ENCODE measurements at places on chromosomes 5 and 9. TPM values are rescaled to one million over a fixed set of nuclear protein-coding genes. Genes with fewer than 3 reads are reported as not detected.

- H3K27me3 ChIP-seq = peaks cover 68% of the 10 kb centered on the region
- H3K27ac ChIP-seq = no peak overlapping the region
- no peaks in the 10 kb centered on the region for H3K4me1 ChIP-seq
Observed at GRCh38 chr5:175796536-175797499, 74.6 kb upstream of the CPLX2 start.

GRCh38 chr5:111859533-111860270 lies 102.7 kb upstream of the NREP start:
- no peak for DNase-seq
- no peaks in the 10 kb centered on the region for H3K4me1 ChIP-seq
- H3K4me3 ChIP-seq = no peak overlapping the region
- H3K27me3 ChIP-seq = no peaks in the 10 kb centered on the region
- no peak overlapping the region for H3K27ac ChIP-seq
- no peaks in the 10 kb centered on the region for H3K36me3 ChIP-seq

DNA sequence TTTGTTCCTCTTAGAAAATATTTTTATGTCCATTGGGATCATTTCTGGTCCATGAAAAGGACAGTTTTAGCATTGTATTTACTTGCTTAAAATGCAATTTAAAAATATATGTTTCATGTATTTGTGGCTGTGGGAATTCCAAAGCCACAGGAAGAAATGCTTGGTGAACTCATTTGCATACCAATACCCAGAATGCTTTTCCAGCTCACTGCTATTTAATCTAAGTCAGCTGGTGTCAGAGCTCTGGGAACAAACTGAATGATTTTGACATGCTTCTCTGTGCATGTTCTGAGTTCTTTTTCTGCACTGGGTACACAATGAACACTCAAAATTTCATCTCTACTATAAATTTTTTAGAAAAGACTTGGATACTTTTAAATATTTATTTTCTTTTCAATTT lies 482.8 kb upstream of the ARRDC3 start:
- no peak for DNase-seq
- no peaks in the 10 kb centered on the region for H3K36me3 ChIP-seq
- no peak overlapping the region for H3K27ac ChIP-seq
- H3K4me3 ChIP-seq = no peak overlapping the region
- no peaks in the 10 kb centered on the region for H3K4me1 ChIP-seq

- H3K36me3 ChIP-seq = no peaks in the 10 kb centered on the region
- peak overlapping the region; percentile 70 for H3K4me3 ChIP-seq
- peaks cover 5% of the 10 kb centered on the region for H3K4me1 ChIP-seq
- peak; percentile 26 for DNase-seq
Observed at GRCh38 chr9:129698254-129698757, 32.9 kb downstream of the PRRX2 start.

DNA sequence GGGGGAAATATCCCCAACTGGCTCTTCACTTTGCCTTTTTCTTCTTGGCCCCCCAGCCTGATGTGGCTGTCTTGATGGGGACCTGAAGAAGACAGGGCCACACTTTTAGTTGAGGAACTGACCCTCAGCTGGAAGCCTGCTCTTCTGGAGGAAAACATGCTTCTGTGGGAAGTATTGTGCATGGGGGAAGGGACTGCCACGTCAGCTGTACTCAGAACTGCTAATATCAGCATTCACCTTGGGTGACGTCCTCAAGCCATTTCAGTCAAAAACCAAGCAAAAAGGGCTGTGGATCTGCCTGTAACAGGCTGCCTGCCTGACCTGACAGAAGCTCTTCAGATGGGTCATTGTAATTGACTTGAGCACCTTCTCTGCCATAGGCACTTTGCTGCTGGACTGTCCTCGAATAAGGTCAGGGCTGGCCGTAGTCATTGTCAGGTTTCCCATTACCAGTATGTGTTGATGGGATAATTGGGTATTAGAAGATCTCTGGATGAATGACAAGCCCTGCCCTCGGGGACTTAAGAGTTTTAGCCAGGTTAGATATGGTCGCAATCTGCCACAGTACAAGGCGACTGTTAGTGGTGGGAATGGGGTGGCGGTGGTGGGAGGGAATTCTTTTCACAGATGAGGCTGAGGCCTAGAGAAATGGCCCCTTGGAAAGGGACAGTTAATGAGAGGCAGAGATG lies 10.4 kb downstream of the RAI14 start:
- no peaks in the 10 kb centered on the region for H3K36me3 ChIP-seq
- H3K4me1 ChIP-seq = no peaks in the 10 kb centered on the region
- no peak for DNase-seq
- peaks cover 15% of the 10 kb centered on the region for H3K27me3 ChIP-seq
- H3K4me3 ChIP-seq = no peak overlapping the region

DNA sequence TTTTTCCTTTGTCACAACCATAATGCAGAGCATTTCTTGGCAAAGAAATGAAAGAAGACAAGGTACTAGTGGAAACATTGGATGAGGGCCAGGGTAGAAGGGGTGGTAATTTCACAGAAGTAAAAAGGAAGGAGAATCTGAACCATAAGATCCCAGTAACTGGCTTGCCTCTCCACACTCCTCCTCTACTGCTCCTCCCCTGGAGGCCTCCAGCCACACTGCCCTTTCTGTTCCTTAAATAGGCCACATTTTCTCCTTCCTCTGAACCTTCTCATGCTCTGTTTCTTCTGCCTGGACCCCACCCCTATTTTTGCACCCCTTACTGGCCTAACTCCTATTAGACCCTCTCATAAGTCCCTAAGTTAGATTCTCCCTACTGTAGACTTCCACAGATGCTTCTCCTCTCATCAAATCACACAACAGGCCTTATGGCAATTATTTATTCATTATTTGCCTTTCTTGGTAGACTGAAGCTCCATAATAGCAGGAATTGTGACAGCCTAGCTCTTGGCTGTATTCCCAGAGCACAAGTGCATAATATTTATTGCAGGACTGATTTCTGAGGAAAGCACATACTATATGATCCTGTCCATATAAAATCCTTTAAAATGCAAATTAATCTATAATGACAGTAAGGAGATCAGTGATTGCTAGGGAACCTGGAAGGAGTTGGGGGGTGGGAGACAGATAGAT lies 31.3 kb upstream of the GRIA1 start:
- no peak overlapping the region for H3K4me3 ChIP-seq
- no peaks in the 10 kb centered on the region for H3K27me3 ChIP-seq
- H3K36me3 ChIP-seq = no peaks in the 10 kb centered on the region
- no peak for DNase-seq

The KIAA1958 gene
- total RNA-seq = 11.2 TPM

- DNase-seq = no peak
- H3K36me3 ChIP-seq = no peaks in the 10 kb centered on the region
- no peak overlapping the region for H3K4me3 ChIP-seq
- peaks cover 26% of the 10 kb centered on the region for H3K4me1 ChIP-seq
- H3K27ac ChIP-seq = no peak overlapping the region
- no peaks in the 10 kb centered on the region for H3K27me3 ChIP-seq
Observed at GRCh38 chr9:123550012-123550411, 194.0 kb downstream of the CRB2 start.

The LCN15 gene
- not detected for total RNA-seq

The NDFIP1 gene
- total RNA-seq = 73.1 TPM

The MAST4 gene
- total RNA-seq = 38.3 TPM

GRCh38 chr9:4059437-4059836 lies 240.4 kb downstream of the GLIS3 start:
- DNase-seq = no peak
- H3K27me3 ChIP-seq = no peaks in the 10 kb centered on the region
- peaks cover 2% of the 10 kb centered on the region for H3K36me3 ChIP-seq
- no peaks in the 10 kb centered on the region for H3K4me1 ChIP-seq
- no peak overlapping the region for H3K27ac ChIP-seq

DNA sequence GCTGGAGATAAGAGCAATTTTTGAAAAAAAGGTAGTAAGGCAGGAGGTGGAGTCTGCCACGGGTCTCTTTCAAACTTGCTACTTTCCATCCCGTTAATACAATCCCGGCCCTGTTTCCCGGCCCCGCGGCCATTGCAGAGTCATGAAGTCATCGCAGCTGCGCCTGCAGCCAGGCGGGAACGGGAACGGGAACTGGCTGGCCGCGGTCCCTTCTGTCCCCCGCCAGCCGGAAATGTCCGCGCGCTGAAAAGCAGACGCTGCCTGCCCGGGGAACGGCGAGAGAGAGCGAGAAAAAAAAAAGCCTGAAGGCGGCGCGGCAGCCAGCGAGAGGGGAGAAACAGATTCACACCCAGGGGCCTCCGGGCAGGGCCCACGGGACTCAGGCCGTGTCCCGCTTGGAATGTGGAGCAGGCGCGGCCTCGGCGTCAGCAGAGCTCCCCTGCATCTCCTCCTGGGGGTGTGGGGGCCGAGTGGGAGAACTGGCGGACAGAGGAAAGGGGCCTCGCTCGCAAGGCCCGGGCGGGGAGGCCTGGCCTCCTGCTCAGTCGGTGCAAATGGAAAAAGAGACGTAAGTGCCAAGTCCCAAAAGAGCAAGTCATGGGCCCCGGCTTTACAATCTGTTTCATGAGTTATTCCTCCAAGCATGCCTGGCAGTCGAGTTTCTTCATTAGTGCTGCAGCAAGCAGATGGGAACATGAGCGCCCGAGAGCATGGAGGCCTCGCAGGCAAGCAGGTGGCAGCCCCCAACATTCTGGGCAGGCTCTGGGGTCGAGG lies 201.2 kb upstream of the GAS1 start:
- no peak overlapping the region for H3K27ac ChIP-seq
- DNase-seq = peak; percentile 1
- H3K36me3 ChIP-seq = no peaks in the 10 kb centered on the region
- peaks cover 57% of the 10 kb centered on the region for H3K27me3 ChIP-seq

DNA sequence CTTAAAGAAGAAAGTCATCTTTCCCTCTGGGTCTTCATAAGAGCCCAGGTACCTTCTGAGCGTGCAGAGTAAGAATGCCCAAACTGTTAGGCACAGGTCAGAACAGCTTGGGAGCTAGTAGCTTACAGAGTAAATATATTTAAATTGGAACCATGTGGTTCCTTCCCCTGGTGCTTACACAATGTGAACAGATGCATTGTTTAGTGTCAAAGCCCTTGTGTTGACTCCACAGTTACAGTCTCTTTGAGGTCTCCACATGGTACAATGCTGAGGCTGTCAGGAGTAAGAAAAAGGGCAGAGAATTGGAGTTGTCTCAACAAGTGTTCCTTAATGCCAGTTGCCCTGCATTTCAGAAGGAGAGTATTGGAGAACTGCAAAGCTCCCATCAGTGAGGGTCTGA lies 188.5 kb downstream of the PAPPA start:
- no peak overlapping the region for H3K27ac ChIP-seq
- no peaks in the 10 kb centered on the region for H3K4me1 ChIP-seq
- no peak overlapping the region for H3K4me3 ChIP-seq
- H3K36me3 ChIP-seq = no peaks in the 10 kb centered on the region
- DNase-seq = no peak

GRCh38 chr9:95010431-95010838 lies 283.9 kb downstream of the AOPEP start:
- peaks cover under 1% of the 10 kb centered on the region for H3K36me3 ChIP-seq
- peaks cover 16% of the 10 kb centered on the region for H3K4me1 ChIP-seq
- peaks cover 9% of the 10 kb centered on the region for H3K27me3 ChIP-seq

- no peaks in the 10 kb centered on the region for H3K4me1 ChIP-seq
- no peaks in the 10 kb centered on the region for H3K36me3 ChIP-seq
- no peak for DNase-seq
- H3K27me3 ChIP-seq = no peaks in the 10 kb centered on the region
- H3K27ac ChIP-seq = no peak overlapping the region
Observed at GRCh38 chr5:7321724-7322123, 74.2 kb upstream of the ADCY2 start.

DNA sequence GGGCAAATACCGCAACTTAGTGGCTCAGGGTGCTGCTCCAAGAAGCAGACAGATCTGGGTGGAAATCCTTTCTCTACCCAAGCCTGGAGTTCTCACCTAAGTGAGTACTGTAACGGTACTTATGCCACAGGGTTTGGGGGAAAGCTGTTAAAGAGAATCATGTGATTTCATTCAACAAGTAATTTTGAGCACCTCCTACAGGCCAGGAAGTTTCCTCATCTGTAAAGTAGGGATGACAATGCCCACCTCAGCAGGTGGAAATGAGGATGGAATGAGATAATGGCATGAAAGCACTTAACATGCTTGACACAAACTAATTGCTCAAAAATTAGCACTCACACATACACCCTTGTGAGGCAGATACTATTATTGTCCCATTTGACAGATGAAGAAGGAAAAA lies 114.1 kb downstream of the JAKMIP2 start:
- H3K4me3 ChIP-seq = no peak overlapping the region
- no peaks in the 10 kb centered on the region for H3K27me3 ChIP-seq
- H3K4me1 ChIP-seq = no peaks in the 10 kb centered on the region

The NTNG2 gene
- total RNA-seq = 5.4 TPM

The ECSCR gene
- total RNA-seq = 1.4 TPM

GRCh38 chr9:129624947-129625346 lies 1.0 kb upstream of the NTMT1 start:
- H3K27ac ChIP-seq = peak overlapping the region; percentile 96
- peak; percentile 35 for DNase-seq
- H3K4me3 ChIP-seq = peak overlapping the region; percentile 90
- peaks cover 49% of the 10 kb centered on the region for H3K4me1 ChIP-seq
- H3K27me3 ChIP-seq = peaks cover 19% of the 10 kb centered on the region

The FOXD4 gene
- total RNA-seq = not detected
